ENCODE measurements at places on chromosomes 7 and 10.
A peak's percentile ranks its signal among the peaks of the same experiment; 100 is the strongest.

- DNase-seq, result peak; percentile 65
Observed at GRCh38 chr10:72340510-72341261, 14.0 kb downstream of the DNAJB12 start.

GRCh38 chr7:44196450-44196872, 4.3 kb upstream of the YKT6 start:
- peak; percentile 37 for DNase-seq

GRCh38 chr10:47438857-47439474, 44.9 kb downstream of the ANXA8 start:
- DNase-seq, result peak; percentile 59

DNA sequence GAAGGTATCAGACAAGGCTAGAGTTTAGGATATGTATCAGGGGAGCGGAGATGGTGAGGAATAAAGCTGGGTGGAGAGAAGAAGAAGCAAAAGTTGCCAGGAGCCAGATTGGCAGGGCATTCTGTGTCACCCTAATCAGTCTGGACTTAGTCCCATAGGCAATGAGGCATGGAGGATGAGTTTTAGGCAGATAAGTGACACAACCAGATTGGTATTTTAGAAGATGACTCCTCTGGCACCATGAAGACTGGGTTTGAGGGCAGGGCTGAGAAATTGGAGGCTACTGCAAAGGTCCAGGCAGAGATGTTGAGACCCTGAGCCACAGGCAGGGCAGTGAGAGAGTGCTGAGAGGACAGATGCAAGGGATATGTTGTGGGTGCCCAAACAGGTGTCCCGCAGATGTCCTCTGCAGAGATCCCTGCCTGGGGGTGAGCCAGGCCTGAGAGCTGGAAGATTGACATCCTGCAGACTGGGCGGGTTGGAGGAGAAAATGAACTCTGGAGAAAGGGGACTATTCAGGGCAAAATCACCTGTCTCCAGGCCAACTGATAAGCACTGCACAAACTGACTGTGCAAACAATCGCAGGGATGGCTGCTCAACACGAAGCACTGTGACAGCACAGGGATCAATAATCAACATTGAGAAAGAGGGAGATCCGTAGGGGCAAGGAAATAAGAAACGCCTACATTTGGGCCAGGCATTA, 11.9 kb upstream of the HABP2 start:
- DNase-seq, result no peak

GRCh38 chr7:1693419-1693990, 23.4 kb downstream of the ELFN1 start:
- no peak for DNase-seq

GRCh38 chr7:142348100-142348499, 90.2 kb upstream of the PRSS58 start:
- no peak for DNase-seq

DNA sequence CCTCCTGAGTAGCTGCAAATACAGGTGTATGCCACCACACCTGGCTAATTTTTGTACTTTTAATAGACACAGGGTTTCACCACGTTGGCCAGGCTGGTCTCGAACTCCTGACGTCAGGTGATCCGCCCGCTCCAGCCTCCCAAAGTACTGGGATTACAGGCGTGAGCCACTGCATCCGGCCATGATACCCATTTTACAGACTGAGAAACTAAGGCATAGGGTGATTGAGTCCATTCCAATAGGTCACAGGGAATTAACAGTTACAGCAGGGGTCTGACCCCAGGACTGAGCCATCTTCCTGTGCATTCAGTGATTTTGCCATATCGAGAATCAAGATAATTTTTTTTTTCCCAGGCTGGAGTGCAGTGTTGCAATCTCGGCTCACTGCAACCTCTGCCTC, 12.3 kb upstream of the CTBP2 start:
- DNase-seq, result no peak

DNA sequence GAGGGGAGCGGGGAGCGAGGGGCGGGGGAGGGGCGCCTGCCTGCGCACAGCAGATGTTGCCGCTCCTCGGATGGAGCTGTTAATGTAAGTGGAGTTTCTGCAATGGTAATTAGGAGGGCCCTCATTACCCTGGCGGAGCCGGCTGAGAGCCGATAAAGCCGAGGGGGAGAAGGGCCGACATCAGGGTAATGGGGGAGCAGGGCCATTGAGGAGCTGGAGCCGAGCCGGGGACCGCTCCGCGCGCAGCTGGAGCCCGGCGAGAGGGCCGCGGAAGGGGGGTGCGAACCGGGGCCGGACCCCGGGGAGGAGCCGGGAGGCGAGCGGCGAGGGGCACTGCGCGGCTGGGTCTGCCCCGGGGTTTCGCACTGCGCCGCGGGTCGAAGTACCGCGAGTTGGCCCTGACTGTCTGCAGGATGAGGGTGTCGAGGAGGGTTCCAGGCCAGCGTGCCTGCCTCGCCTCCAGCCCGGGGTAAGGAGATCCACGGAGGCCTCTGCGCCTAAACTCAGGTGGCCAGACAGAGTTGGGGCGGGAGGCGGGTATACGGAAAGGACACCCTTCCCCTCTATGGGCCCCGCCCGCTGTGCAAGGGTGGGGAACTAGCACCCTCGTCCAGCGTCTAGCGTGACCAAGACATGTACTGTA, 55.0 kb upstream of the LBX1 start:
- no peak for DNase-seq

GRCh38 chr7:115707258-115708012, 323.1 kb downstream of the TFEC start:
- DNase-seq, result no peak

GRCh38 chr10:6228647-6229046, 25.9 kb downstream of the PFKFB3 start:
- no peak for DNase-seq

DNA sequence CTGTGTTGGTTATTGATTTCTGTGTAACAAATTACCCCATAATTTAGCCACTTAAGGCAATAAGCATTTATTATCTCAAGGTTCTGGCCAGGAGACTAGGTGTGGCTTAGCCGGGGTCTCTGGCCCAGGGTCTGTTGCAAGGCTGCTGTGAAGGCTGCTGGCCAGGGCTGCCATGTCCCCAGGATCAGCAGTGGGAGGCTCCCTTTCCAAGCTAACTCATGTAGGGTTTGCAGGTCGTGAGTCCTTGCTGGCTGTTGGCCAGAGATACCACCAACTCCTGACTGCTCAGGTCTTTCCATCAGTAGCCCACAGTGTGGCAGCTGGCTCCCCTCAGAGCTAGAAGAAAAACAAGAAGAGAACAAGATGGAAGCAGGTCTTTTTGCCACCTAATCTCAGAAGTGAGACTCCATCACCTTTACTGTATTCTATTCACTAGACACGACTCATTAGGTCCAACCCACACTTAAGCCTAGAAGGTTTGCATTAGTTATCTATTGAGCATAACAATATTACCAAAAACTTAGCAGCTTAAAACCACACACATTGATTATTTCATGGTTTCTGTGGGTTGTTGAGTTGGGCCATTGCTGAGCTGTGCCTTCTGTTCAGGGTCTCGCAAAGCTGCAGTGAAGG, 185.6 kb downstream of the PFKFB3 start:
- DNase-seq, result no peak

- DNase-seq, result peak; percentile 48
Observed at GRCh38 chr7:117227091-117227490, 95.8 kb downstream of the WNT2 start.

DNA sequence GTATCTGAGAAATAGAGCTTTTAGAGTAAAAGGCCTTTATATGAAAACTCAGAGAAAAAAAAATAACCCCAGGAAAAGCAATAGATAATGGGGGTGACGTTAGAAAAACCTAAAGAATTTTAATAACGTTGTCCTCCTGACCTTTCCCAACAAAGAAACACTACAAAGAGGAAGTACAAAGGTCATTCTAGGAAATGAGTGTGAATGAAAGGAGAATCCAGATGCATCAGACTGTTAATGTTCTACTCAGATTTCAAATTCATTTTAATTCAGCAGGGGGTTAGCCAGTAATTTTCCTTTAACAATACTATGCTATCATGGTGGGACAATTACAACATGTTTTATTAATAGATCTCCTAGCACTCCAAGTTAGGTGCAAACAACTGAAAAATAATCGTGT, 73.8 kb upstream of the CDK1 start:
- no peak for DNase-seq

DNA sequence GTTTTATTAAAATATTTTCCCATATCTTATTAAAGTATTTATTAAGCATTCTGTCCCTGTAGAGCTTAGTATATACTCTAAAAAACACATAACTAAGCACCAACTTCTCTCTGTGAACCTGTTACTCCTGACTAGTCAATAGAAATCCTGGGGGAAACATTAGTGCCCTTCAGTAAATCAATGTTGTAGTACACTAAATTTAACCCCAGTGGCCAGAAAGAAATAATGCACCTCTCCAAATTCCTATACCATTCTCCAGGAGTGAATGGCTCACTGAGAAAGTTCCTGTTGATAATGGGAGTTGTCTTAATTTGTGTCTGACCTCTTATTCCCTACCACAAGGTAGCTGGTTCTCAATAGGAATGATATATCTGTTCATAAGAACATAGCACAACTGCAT, 188.2 kb downstream of the SEMA3D start:
- DNase-seq, result no peak

DNA sequence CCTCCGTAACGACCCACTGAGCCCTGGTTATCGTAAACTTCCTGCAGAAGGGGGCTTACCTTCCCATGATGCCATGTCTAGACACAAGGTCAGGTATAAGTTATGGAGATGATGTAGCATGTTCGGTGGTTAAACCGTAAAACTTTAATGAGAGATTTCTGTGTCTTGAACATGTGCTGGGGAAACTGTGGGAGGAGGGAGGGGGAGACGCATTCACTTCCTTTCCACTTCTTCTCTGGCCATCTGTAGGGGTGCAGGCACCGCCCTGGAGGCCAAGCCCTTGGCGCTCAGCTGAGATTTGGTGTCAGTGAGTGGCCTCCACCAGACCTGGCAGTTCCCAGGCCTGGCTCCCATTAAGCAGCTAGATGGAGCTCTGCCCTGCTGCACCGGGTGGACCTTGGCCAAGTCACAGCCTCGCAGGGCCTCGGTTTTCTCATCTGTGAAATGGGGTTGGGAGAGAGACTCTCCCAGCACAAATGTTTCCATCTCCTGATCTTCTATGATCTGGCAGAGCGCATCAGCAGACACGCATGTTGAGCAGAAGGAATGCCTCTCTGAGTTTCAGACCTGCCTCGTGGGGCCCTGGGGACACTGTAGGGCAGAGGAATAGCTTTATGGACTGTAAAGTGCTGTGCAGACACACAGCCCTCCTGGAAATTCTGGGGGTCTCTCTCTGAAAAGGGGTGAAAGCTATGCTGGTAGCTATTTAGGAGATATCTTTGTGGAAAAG, 106.0 kb downstream of the COL26A1 start:
- DNase-seq, result peak; percentile 80

GRCh38 chr7:107158028-107158427, 10.8 kb upstream of the HBP1 start:
- DNase-seq, result no peak

- peak; percentile 23 for DNase-seq
Observed at GRCh38 chr10:100827819-100828737, 82.7 kb downstream of the PAX2 start.

GRCh38 chr7:876972-877311, 588 bp downstream of the GET4 start:
- DNase-seq, result peak; percentile 51

- DNase-seq, result no peak
Observed at GRCh38 chr7:99106821-99107241, 37.1 kb downstream of the SMURF1 start.

DNA sequence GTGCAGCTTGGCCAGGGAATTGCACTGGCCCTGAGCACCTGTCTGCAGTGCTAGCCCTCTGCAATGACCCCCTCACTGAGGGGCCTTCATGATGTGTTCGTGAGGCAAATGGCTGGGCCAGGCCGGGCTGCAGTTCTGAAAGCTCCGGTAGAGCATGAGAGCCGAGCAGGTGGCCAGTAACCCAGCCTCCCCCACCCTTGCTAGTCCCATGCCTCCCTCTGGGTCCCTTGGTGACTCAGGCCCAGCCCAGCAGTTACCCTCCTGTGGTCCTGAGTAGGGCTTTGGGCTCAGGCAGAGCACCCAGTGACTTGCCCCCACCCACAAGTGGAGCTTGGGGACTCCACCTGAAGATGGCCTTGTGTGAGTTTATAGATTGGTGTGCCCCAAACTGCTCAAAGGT, 16.1 kb upstream of the CSGALNACT2 start:
- DNase-seq, result no peak

GRCh38 chr7:137904833-137905232, 58.1 kb upstream of the DGKI start:
- peak; percentile 28 for DNase-seq

GRCh38 chr7:28026237-28026636, 154.4 kb downstream of the JAZF1 start:
- no peak for DNase-seq

DNA sequence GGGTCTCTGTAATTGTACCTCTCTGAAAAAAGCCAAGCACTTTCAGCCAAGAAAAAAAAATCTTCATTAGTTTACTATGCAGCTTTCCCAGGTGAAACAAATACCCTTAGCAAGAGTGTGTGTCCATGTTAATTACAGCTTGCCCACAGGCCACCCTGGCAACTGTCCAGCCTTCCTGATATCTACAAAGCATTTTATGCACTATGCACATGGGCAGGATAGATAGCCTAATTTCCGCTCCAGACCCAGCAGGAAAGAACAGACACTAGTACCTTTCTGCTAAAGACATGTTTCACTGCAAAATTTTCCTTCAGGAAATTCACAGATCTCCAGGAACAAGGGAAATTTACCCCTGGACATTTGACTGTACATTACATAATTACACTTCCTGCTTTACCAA, 24.4 kb downstream of the CACNA2D1 start:
- DNase-seq, result no peak

- DNase-seq, result no peak
Observed at GRCh38 chr10:57741751-57742150, 525.9 kb downstream of the IPMK start.

DNA sequence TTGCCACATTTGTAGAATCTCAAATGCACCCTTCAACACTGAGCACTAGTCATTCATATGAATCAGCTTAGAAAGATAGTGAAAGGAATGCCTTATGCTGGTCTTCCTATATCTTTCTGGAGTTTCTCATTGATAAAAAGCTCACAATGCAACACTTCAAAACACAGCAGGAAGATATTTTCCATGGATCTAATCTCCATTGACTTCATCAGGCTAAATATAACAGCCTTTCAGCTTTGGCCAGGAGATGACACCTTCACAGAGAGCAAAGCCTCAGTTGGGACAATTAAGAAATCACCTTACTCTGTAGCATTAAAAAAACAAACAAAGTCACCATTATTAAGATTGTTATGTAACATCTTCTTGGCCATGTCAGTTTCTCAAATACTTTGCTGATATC, 6.7 kb downstream of the NRP1 start:
- DNase-seq, result no peak
